Caco-2 (cell line): ENCODE measurements at places on chromosomes 1 and 21. TPM values are rescaled to one million over a fixed set of nuclear protein-coding genes. Genes with fewer than 3 reads are reported as not detected.
A peak's percentile ranks its signal among the peaks of the same experiment; 100 is the strongest.

DNA sequence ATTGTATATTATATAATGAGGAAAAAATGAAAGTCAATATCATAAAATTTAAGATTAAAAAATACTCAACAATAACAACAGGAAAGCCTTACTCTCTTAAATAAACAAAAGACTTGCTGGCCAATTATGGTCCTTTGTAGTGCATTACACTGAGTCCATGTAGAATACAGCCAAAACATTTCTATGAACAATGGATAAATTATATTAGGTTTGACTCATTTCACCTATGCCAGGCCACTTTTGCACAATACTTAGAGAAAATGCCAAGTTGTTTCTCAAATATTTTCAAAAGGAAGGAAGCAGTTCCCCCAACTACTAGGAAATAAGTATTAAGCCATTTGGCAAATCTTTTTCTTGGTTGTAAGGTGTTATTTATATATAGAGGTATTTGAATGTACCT is 19.8 kb upstream of the UCK2 start:
- DNase-seq, result no peak
- H3K27ac ChIP-seq, result no peak overlapping the region
- no peaks in the 10 kb centered on the region for H3K36me3 ChIP-seq
- no peaks in the 10 kb centered on the region for H3K4me1 ChIP-seq
- no peak overlapping the region for H3K4me3 ChIP-seq

DNA sequence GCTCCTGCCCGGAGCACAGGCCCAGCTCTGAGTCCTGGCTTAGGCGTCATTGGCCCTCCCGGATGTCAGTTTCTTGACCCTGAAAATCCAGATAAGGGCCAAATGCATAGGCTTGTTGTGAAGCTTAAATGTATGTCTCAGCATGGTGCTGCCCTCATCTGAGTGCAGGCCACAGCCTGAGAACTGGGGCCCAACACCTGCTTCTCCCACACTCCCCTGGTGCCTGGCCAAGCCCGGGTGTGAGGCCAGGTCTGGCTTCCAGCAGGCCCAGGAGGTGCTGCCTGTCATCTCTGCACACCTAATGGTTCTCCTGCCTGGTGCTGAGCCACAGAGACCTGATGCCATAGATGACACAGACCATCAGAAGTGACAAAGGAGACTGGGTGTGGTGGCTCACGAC is 14.0 kb downstream of the MX2 start:
- H3K4me3 ChIP-seq, result no peak overlapping the region
- no peak overlapping the region for H3K27ac ChIP-seq
- H3K36me3 ChIP-seq, result no peaks in the 10 kb centered on the region
- no peaks in the 10 kb centered on the region for H3K4me1 ChIP-seq
- DNase-seq, result no peak
- H3K27me3 ChIP-seq, result no peaks in the 10 kb centered on the region

DNA sequence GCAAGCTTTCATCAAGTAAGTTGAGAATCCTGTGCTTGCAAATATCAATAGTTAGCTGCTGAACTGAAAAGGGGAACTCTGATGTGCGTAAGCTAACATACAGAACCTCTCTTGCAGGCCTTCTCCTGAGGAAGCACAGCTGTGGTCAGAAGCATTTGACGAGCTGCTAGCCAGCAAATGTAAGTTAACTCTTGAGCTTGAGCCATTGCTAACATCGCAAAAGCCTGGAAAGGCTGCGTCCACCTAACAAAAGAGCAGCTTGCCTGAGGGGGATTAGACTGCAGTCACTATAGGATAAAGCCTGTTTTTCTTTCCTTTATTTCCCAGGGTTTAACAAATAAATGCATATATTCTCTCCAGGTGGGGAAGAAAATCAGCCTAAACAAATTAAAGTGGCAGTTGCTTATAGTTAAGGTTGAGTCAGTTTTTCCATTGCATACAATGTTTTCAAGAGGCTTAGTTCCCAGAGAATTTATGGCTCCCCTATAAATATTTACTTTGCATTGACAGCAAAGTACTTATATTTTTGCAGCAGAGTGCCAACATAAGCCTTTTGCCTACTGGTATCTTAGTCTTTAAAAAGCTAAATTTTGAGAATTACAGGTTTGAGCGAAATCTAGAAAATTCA is 1.5 kb downstream of the RGS2 start:
- H3K36me3 ChIP-seq, result no peaks in the 10 kb centered on the region; the same call in 1 of the 2 replicates
- H3K4me3 ChIP-seq, result peak overlapping the region; percentile 49
- peak overlapping the region; percentile 90 for H3K27ac ChIP-seq
- H3K27me3 ChIP-seq, result no peaks in the 10 kb centered on the region
- DNase-seq, result no peak

GPR153 gene
- total RNA-seq, result 2.7 and 3.2 TPM in 2 replicates

RGS8 gene
- not detected in 2 replicates for total RNA-seq

DNA sequence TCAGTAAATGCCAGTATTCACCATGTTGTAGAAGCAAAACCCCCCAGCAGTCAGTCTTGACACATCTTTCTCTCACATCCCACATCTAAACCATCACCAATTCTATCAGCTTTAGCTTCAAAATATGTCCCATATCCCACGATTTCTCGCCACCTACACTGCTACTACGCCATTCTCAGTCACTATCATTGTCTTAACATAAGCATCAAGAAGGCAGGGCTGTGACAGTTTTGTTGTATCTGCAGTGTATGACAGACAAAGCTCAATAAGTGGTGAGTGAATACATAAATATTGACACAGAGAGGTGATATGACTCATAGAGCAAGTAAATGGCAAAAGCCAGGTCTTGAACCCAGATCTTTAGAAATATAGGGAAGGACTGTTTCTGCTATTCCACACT is 59.9 kb downstream of the JAK1 start:
- H3K27ac ChIP-seq, result peak overlapping the region; percentile 72
- no peak for DNase-seq
- no peaks in the 10 kb centered on the region for H3K27me3 ChIP-seq
- H3K36me3 ChIP-seq, result no peaks in the 10 kb centered on the region

SUCO gene
- 48.4 and 50.3 TPM in 2 replicates for total RNA-seq

DNA sequence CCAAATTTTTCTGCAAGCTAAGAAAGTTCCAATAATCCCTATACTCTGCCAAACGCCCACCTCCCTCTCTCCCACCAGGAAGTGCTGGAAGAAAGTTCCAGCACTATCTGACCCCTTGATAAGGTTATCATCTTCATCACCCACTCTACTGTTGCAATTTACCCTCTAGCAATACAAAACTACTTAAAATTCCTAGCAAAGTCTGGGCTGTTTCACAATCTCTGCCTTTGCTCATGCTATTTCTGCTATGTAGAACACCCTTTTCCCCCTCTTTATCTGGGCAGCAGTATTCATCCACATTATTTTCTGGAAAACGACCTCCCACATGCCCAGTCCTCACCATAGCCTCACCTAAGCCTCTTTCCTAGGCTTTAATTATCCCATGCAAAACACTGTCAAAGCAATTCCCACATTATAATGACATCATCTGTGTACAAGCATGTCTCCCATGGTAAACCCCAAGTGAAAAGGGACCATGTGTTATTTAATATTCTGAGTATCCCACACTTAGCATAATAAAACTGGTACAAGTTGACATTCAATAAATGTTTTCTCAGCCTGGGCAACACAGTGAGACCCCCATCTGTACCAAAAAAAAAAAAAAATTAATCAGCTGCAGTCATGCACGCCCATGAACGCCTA is 12.0 kb downstream of the F11R start:
- peak; percentile 53 for DNase-seq
- peaks cover 40% of the 10 kb centered on the region for H3K4me1 ChIP-seq
- H3K27me3 ChIP-seq, result no peaks in the 10 kb centered on the region
- H3K36me3 ChIP-seq, result peaks cover 2% of the 10 kb centered on the region
- H3K27ac ChIP-seq, result peak overlapping the region; percentile 58

GRCh38 chr21:38820471-38821239 is 14.9 kb downstream of the ETS2 start:
- peaks cover 18% of the 10 kb centered on the region for H3K36me3 ChIP-seq
- peaks cover 15% of the 10 kb centered on the region for H3K4me1 ChIP-seq
- no peak for DNase-seq
- peak overlapping the region; percentile 85 for H3K27ac ChIP-seq
- no peaks in the 10 kb centered on the region for H3K27me3 ChIP-seq
- H3K4me3 ChIP-seq, result no peak overlapping the region

- H3K4me1 ChIP-seq, result no peaks in the 10 kb centered on the region
- H3K27ac ChIP-seq, result no peak overlapping the region
- DNase-seq, result no peak
- H3K36me3 ChIP-seq, result no peaks in the 10 kb centered on the region
- no peak overlapping the region for H3K4me3 ChIP-seq
Measured at GRCh38 chr1:208528578-208529240, 284.5 kb upstream of the PLXNA2 start.

- H3K4me1 ChIP-seq, result no peaks in the 10 kb centered on the region
- no peaks in the 10 kb centered on the region for H3K36me3 ChIP-seq
- no peak overlapping the region for H3K27ac ChIP-seq
- DNase-seq, result no peak
Measured at GRCh38 chr1:145901312-145902021, 8.4 kb downstream of the ITGA10 start.

GRCh38 chr1:66492424-66492823 is 41.5 kb upstream of the SGIP1 start:
- H3K27me3 ChIP-seq, result no peaks in the 10 kb centered on the region
- H3K36me3 ChIP-seq, result no peaks in the 10 kb centered on the region
- no peaks in the 10 kb centered on the region for H3K4me1 ChIP-seq
- DNase-seq, result no peak
- no peak overlapping the region for H3K4me3 ChIP-seq

DNA sequence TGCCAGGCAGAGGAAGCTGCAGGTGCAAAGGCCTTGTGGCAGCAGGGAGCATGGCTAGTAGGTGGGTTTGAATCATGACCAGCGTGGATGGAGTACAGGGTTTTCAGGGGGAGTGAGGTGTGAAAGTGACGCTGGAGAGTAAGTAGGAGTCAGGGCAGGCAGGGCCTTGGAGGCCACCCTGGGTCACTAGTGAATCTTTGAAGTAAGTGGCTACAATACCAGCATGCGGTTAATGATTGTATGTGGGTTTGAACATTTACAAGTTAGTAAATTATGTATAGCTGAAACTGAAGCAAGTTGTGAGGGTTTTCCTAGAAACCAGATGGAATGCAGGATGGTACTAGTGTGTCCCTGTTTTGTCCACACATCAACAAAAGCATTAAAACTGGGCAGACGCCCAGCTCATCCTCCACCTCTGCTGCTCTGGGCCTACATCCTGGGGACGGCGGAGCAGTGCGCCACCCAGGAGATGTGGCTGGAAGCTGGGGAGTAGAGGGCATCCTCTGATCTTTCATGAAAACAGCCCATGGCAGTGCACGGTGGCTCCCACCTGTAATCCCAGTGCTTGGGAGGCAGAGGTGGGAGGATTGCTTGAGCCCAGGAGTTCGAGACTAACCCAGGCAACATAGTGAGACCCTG is 41.2 kb upstream of the B3GALNT2 start:
- H3K27me3 ChIP-seq, result no peaks in the 10 kb centered on the region
- H3K36me3 ChIP-seq, result no peaks in the 10 kb centered on the region
- H3K4me3 ChIP-seq, result no peak overlapping the region
- DNase-seq, result no peak
- no peak overlapping the region for H3K27ac ChIP-seq

PLA2G4A gene
- total RNA-seq, result 2.0 and 3.4 TPM in 2 replicates

GRCh38 chr1:17377325-17377953 is 5.4 kb downstream of the PADI6 start:
- no peak overlapping the region for H3K4me3 ChIP-seq
- no peaks in the 10 kb centered on the region for H3K4me1 ChIP-seq
- H3K36me3 ChIP-seq, result no peaks in the 10 kb centered on the region
- H3K27ac ChIP-seq, result no peak overlapping the region
- peak; percentile 6 for DNase-seq

DNA sequence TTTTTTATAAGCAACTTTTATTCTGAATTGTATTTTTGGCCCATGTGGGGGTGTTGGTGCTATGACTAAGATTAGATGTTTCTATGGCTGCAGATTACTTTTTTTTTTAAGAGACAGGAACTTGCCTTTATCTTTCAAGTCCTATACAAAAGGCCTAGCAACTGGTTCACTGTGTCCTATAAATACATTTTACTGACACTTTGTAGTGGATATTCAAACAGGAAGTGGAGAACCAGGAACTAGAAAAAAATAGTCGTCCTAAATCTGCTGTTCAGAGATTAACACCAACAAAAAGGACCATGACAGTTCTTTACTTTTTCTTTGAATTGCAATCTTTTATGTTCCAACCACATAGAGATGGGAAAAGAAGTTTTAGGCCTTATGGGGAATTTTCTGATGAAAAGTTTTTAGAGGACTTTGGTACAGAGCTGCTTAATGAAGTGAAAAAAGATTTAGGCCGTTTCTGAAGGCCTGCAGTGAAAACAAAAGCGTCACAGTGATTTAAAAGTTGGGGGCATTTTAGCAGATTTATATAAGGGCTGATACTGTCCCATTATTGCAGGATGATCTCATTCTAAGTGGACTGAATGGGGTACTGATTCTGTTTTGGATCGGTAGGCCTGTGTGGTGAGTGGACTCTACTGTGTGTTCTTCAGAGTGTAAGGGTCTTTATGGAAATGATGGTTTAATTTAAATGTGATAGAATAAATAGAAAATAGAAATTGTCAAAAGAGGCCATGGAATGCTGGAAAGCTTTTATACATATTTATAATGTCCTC is 136.4 kb upstream of the DEPDC1 start:
- no peak for DNase-seq
- no peaks in the 10 kb centered on the region for H3K4me1 ChIP-seq
- H3K27me3 ChIP-seq, result no peaks in the 10 kb centered on the region
- H3K4me3 ChIP-seq, result no peak overlapping the region

TFF2 gene
- 1.2 and 3.4 TPM in 2 replicates for total RNA-seq

FOXD3 gene
- not detected in 2 replicates for total RNA-seq
